ENCODE measurements at places on chromosomes 3 and 15. TPM values are rescaled to one million over a fixed set of nuclear protein-coding genes. Genes with fewer than 3 reads are reported as not detected.

DNA sequence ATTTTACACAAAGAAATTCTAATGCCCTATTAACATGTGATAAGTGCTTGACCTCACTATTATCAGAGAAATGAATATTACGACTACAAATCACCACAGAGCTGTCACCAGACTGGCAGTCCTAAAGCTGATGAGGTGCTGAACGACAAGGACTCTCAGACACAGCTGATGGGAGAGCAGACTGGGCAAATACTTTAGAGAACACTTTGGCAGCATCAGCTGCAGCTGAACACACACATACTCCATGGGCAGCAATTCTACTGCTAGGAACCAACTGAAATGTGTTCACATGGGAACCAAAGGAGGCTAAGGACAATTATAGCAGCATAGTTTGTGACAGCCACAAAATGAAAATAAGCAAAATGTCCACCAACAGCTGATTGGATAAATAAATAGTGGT is 45.5 kb downstream of the SUSD5 start:
- H3K27ac ChIP-seq = no peak overlapping the region
- no peaks in the 10 kb centered on the region for H3K4me1 ChIP-seq
- no peak for DNase-seq
- H3K36me3 ChIP-seq = no peaks in the 10 kb centered on the region
- no peaks in the 10 kb centered on the region for H3K27me3 ChIP-seq

DNA sequence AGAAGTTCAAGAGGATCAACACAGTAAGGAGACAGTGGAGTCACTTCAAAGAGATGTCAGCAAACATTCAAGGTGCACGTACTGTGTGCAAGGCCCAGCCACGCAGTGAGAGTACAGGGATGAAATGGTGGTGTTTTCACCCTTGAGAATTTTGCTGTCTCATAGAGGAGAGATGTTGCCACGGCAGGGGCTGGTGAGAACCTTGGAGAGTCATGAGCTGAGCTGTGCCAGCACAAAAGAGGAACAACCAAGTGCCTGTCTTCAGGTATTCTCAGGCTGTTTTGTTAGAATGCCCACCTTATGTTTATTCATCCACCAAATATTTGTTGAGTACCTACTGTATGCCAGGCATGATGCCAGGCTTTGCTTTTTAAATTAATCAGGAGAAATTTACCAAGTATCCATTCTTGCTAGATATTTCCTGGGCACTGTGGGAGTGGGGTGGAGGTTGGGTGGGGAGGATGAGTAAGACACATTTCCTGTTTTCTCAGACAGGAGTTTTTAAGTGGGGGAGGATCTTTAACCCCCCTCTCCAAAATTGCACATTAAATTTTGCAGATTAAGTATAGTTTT is 72.6 kb downstream of the SLC6A11 start:
- no peak for DNase-seq
- no peaks in the 10 kb centered on the region for H3K27me3 ChIP-seq
- H3K27ac ChIP-seq = no peak overlapping the region
- H3K4me3 ChIP-seq = no peak overlapping the region
- H3K36me3 ChIP-seq = no peaks in the 10 kb centered on the region

The CLDN18 gene
- total RNA-seq = 134 TPM

DNA sequence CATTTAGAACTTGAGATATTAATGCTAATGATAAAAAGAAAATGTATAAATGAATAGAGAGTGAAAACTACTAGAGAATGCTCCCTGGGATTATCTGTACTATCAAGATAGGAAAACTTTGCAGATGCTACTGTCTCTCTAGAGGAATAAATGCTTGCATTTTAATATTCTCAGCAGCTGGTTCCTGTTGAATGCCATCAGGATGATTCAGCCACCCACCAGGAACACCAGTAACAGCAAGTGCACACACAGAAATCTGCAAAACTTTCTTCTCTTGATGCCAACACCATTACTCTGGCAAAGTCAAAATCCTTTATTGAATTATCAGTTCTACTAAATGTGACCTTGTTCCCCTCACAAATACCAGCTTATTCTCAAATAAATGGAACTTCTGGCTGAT is 148.4 kb downstream of the TIGIT start:
- H3K36me3 ChIP-seq = no peaks in the 10 kb centered on the region
- H3K27me3 ChIP-seq = no peaks in the 10 kb centered on the region
- H3K27ac ChIP-seq = no peak overlapping the region
- peaks cover 14% of the 10 kb centered on the region for H3K4me1 ChIP-seq

DNA sequence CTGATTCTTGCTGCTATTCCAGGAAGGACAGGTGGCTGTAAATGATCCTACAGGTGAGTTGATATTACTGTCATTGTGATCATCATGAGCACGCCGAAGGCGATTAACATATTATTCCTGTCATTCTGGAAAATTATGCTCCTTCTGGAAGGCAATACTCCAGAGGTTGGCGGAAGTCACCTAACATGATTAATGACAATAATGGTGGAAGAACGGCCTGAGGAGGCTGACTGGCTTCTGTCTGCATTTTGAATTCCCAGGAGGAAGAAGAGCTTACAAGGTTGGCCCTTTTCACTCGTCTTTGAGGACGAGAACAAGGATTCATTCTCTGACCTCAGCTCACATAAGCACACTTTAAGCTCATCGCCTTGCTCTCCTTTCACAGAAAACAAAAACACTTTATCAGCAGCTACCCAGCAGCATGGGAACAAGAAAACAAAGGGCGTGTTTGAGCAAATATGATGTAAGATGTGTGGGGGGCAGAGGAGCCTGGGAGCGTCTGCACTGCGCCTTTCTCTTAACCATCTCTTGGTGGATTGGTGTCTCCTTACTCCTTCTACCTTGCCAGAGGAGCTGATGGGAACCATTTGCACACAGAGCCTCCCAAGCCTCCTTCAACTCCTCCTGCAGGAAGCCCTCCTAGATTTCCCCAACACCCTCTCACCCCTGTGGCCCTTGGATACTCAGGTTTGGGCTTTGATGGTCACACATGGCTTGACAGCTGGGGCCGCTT is 23.0 kb downstream of the ACSBG1 start:
- DNase-seq = no peak
- H3K27ac ChIP-seq = no peak overlapping the region
- no peaks in the 10 kb centered on the region for H3K27me3 ChIP-seq
- H3K4me3 ChIP-seq = no peak overlapping the region
- no peaks in the 10 kb centered on the region for H3K36me3 ChIP-seq
- H3K4me1 ChIP-seq = peaks cover 3% of the 10 kb centered on the region

The EIF2A gene
- total RNA-seq = 79.3 TPM

The MRPL47 gene
- total RNA-seq = 3.1 TPM

- H3K4me1 ChIP-seq = no peaks in the 10 kb centered on the region
- no peak overlapping the region for H3K4me3 ChIP-seq
- DNase-seq = no peak
- no peak overlapping the region for H3K27ac ChIP-seq
- no peaks in the 10 kb centered on the region for H3K36me3 ChIP-seq
These were observed 14.5 kb upstream of the ISLR start for GRCh38 chr15:74158855-74159650.

GRCh38 chr15:73231661-73232419 is 136.9 kb downstream of the HCN4 start:
- no peaks in the 10 kb centered on the region for H3K27me3 ChIP-seq
- no peak for DNase-seq
- no peak overlapping the region for H3K4me3 ChIP-seq
- no peak overlapping the region for H3K27ac ChIP-seq
- H3K36me3 ChIP-seq = no peaks in the 10 kb centered on the region

The DISP2 gene
- total RNA-seq = under 0.01 TPM

DNA sequence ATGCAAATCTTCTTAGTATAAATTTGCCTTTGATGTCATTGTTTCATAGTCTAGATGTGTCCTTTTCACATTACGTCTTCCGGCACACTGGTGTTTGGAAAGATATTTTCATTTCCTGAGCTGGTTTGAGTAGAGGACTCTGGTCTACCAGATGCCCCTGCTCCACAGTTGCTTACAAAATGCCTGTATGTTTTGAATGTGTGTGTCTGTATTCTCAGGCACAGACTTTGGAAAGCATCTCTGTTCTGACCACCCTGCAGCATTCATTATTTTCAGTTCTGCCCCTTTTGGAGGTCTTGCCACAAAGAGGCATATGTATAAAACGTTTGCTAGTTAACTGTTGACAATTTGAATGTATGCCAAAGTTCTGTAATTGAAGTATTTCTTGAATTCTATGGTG is 236.0 kb upstream of the GOLIM4 start:
- no peaks in the 10 kb centered on the region for H3K4me1 ChIP-seq
- H3K36me3 ChIP-seq = no peaks in the 10 kb centered on the region
- no peaks in the 10 kb centered on the region for H3K27me3 ChIP-seq
- no peak overlapping the region for H3K4me3 ChIP-seq
- H3K27ac ChIP-seq = no peak overlapping the region

The ITIH3 gene
- total RNA-seq = 4.1 TPM

DNA sequence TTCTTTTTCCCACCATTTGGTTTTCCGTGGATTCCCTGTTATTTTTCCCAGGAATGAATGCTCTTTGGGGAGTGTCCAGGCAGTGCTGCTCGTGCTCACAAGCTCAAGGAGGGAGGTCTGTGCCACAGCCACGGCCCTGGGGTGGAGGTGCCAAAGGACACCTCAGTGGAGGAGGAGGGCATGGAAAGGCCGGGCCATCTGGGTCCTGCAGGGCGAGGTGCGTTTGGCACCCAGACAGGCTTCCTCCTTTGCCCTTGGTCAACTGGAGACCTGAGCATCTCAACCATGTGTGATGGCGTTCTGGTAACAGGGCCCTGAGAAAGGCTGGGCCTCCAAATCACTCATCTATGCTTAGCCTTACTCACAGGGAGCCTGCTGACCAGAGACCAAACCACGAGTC is 25.4 kb downstream of the KY start:
- H3K27ac ChIP-seq = no peak overlapping the region
- no peak overlapping the region for H3K4me3 ChIP-seq
- no peaks in the 10 kb centered on the region for H3K27me3 ChIP-seq
- H3K4me1 ChIP-seq = no peaks in the 10 kb centered on the region
- no peak for DNase-seq
- no peaks in the 10 kb centered on the region for H3K36me3 ChIP-seq

The CEP19 gene
- 1.2 TPM for total RNA-seq

DNA sequence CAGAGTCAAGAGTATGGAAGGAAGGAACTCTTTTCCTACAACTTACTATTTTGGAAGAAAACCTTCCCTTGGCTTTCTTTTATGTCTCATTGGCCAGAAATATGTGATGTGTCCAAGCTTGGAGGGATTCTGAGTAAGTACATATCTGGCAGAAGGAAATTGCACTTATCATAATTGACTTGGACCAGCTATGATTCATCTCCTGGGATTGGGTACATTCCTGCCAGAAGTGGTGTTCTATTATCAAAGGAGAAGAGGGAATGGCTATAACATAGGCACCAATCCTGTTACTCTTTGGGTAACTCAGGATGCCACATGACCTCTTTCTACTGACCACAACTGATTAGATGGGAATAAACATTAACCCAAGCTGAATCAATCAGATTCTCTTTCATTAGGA is 13.5 kb upstream of the DAZL start:
- H3K4me3 ChIP-seq = no peak overlapping the region
- H3K27me3 ChIP-seq = no peaks in the 10 kb centered on the region
- no peaks in the 10 kb centered on the region for H3K36me3 ChIP-seq
- no peak for DNase-seq
- no peaks in the 10 kb centered on the region for H3K4me1 ChIP-seq

The CD200R1L gene
- not detected for total RNA-seq

The CPLX3 gene
- total RNA-seq = not detected

DNA sequence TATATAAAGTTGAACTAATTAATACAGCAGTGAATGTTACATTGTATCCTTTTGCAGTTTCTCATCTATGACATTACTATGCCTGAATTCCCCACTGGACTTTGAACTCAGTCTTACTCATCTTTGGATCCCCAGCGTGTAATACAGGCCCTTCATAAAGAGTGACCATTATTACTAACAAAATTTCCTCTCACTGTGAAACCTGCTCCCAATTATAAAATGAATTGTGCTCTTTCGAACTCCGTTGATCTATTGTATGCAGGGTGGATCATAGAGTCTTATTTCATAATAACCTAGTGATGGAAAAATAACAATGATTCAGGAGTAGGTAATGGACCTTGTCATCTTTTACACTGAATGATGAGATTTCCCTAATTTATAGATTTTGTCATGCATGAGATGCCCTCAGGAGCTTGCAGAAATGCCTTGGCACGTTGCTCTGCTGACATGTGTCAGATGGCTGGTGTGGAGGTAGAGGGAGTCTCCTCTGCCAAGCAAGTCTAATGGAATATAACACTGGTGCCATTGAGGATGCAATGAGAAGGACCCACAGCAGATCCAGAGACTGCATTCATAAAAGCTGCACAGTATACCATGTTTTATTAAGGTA is 25.5 kb downstream of the B3GNT5 start:
- H3K27me3 ChIP-seq = no peaks in the 10 kb centered on the region
- H3K27ac ChIP-seq = no peak overlapping the region
- no peaks in the 10 kb centered on the region for H3K36me3 ChIP-seq

Measured in upper lobe of left lung (tissue), 6 donors.